Neural crest cell (in vitro differentiated cells): ENCODE measurements at places on chromosomes 7 and 10. TPM values are rescaled to one million over a fixed set of nuclear protein-coding genes. Genes with fewer than 3 reads are reported as not detected.

The GNAT3 gene
- total RNA-seq: not detected in 2 replicates

The MLXIPL gene
- total RNA-seq: 0.80 and 1.1 TPM in 2 replicates

The GIMAP7 gene
- total RNA-seq: not detected in 2 replicates

The MACC1 gene
- total RNA-seq: 0.12 TPM in 1 of 2 replicates, not detected in the other

The CYTH3 gene
- total RNA-seq: 24.1 and 28.7 TPM in 2 replicates

The NEUROG3 gene
- total RNA-seq: 0.43 and 0.91 TPM in 2 replicates

The PIK3CG gene
- total RNA-seq: not detected in 2 replicates

The KCNH2 gene
- 10.7 and 12.4 TPM in 2 replicates for total RNA-seq

The SLC16A12 gene
- total RNA-seq: not detected in 2 replicates

The LRRN3 gene
- total RNA-seq: 6.1 and 7.1 TPM in 2 replicates

The NOD1 gene
- total RNA-seq: 8.1 and 9.1 TPM in 2 replicates

The C10orf62 gene
- not detected in 2 replicates for total RNA-seq

The LRRC18 gene
- total RNA-seq: not detected in 2 replicates

The NRG3 gene
- 3.1 and 3.4 TPM in 2 replicates for total RNA-seq

The ZKSCAN5 gene
- 21.5 and 21.7 TPM in 2 replicates for total RNA-seq

The NEURL1 gene
- total RNA-seq: 1.8 and 2.7 TPM in 2 replicates

The PTPRN2 gene
- total RNA-seq: 30.9 and 32.2 TPM in 2 replicates

The CDK13 gene
- 50.2 and 53.8 TPM in 2 replicates for total RNA-seq

The GRID1 gene
- 1.1 and 1.2 TPM in 2 replicates for total RNA-seq

The CNNM1 gene
- total RNA-seq: 1.6 and 2.0 TPM in 2 replicates

The SUGCT gene
- total RNA-seq: 5.9 and 7.8 TPM in 2 replicates

The BLNK gene
- total RNA-seq: not detected in 2 replicates

The MKX gene
- total RNA-seq: 0.30 TPM in 1 of 2 replicates, not detected in the other

The ADRA2A gene
- total RNA-seq: 0.07 and 0.14 TPM in 2 replicates

The ARHGEF5 gene
- total RNA-seq: 2.4 and 2.7 TPM in 2 replicates

The PPP1R9A gene
- total RNA-seq: 21.2 and 22.7 TPM in 2 replicates

The JAKMIP3 gene
- 0.25 and 0.40 TPM in 2 replicates for total RNA-seq

The BMPER gene
- not detected in 2 replicates for total RNA-seq

The CYP26C1 gene
- 0.30 and 0.37 TPM in 2 replicates for total RNA-seq

The KIAA1549 gene
- total RNA-seq: 33.2 and 34.8 TPM in 2 replicates

The ATOH7 gene
- total RNA-seq: 0.20 and 0.84 TPM in 2 replicates

The OGDHL gene
- total RNA-seq: 10.1 and 10.6 TPM in 2 replicates
